Activated CD4-positive, alpha-beta T cell treated with anti-CD3 and anti-CD28 coated beads, Interleukin-2, Interleukin-6, amounts not matched to agents 100 ng/mL and 50 ng/mL, durations not matched to agents 16 hours and 8 hours (primary cell): ENCODE measurements at places on chromosomes 3 and 15.

DNA sequence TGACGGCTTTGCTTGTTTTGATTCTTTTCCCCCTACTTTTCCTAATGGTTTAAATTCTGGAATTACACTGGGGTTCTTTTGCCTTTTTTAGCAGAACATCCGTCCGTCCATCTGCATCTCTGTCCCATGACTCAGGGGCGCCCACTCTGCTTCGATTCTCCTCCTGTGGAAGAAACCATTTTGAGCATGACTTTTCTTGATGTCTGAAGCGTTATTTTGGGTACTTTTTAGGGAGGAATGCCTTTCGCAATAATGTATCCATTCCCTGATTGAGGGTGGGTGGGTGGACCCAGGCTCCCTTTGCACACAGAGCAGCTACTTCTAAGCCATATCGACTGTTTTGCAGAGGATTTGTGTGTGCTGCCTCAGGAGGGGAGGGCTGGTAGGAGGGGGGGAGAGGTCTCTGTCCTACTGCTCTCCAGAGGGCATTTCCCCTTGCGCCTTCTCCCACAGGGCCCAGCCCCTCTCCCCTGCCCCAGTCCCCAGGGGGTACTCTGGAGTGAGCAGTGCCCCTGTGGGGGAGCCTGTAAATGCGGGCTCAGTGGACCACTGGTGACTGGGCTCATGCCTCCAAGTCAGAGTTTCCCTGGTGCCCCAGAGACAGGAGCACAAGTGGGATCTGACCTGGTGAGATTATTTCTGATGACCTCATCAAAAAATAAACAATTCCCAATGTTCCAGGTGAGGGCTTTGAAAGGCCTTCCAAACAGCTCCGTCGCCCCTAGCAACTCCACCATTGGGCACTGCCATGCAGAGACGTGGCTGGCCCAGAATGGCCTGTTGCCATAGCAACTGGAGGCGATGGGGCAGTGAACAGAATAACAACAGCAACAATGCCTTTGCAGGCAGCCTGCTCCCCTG, 19.5 kb upstream of the BSN start:
- DNase-seq: no peak

GRCh38 chr15:92617549-92618520, 37.7 kb downstream of the FAM174B start:
- no peak for DNase-seq

DNA sequence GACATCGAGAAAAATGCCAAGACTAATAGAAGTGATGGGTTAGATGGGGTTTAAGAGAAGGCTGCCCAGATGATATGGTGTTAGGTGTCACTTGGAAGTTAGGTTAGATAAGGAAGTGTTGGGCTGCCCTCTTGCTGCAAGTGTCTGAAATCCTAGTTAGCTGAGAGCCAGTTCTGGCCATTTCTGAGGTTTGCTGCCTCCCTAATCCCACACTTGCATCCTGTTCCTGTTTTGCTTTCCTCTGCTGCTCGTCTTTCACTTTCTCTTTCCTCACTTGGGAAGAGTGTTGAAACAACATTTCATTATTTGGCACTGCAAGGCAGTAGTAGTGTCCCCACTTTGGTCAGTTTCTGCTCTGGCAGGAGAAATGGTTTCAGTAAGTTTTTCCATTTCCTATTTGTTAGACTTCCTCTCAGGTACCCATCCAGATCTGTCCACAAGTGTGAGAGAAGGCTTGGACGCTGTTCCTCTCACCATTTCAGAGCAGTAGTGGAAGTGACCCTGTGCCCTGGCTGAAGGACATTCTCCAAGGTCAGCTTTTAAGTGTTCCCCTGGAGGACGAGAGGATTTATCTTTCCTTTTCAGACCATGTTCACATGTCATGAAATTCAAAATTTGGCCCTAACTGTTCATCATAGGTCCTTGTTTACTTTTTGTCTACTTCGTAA, 93.3 kb downstream of the ADAMTSL3 start:
- no peak for DNase-seq

GRCh38 chr3:107845380-107846278, 245.2 kb downstream of the CD47 start:
- no peak for DNase-seq
